ENCODE measurements at places on chromosomes 16 and 17.

- DNase-seq, result no peak
Measured at GRCh38 chr16:71916397-71916920, 21.1 kb downstream of the IST1 start.

DNA sequence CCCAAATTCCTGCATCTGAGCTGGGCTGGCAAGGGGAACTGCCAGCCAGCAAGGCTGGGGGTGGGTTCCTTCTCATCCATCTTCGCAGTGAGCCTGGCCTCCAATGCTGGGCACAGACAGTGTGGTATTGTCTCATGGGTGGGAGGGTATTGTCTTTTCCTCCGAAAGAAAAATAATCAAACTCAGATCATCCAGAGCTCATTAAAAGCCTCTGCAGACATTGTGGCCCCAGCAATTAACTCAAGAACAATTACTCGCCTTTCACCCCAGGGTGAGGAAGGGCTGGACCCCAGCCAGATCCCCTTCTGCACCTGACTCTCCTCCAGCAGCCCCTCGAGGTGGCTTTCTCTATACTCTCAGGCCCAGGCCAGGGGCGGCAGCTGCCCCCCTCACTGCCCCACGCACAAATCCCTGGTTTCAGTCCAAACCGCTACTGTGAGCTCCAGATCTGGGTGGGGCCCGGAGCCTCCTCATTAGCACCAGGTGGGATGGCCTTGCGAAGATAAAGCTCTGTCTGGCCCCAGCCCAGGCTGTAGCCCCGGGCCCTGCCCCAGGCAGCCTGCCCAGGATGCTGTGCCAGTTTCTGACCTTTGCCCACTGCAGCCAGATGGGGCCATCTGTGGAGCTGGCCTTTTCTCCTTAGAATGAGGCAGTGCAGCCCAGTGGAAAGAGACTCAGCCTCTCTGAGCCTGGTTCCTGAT lies 2.3 kb upstream of the KRT15 start:
- DNase-seq, result no peak

DNA sequence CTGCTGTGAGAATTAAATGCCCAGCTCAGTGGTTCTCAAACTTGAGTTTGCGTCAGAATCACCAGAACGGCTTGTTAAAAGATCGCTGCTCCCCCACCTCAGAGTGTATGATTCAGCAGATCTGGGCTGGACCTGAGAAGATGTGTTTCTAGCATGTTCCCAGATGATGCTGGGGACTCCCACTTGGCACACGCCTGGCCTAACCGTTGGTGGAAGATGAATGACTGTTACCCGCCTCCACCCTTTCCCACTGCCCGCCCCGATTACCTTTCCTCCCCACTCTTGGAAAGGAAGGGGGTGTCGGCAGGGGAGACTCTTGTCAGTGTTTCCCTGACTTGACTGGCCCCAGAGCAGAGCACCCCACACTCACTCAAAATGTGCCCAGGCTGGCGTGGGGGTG lies 29.3 kb upstream of the ABCC3 start:
- no peak for DNase-seq

DNA sequence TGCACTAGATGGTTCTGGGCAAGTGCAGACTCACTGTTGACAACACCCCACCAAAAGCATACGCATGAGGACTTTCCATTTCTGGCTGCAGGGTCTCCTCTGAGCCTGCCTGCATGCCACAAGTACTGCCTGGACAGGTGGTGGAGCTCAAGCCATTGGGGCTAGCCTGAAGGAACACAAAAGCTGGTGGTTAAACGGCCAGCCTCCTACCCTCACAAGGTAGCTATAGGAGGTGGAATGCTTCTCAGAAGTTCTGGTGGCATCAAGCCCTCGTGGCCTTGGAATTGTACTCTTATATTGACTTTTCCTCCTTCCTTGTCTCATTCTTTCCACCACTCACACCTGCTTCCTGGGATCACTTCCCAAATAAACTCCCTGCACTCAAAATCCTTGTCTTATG lies 56.6 kb upstream of the BCAR1 start:
- no peak for DNase-seq

DNA sequence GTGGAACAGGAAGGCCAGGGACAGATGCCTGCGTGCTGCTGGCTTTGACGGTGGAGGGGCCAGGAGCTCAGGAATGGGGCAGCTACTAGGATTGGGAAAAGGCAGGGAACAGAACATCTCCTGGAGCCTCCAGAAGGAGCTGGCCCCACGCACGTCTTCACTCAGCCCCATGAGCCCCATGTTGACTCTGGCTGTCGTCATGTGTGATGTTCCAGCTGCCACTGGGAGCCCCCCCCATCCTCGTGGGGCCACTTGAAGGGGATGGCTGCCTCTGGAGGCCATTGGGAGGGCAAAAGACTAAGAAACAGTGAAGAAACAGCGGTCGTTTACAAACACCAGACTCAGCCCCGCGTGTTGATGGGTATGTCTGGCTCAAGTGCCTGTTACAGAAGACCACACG lies 18.5 kb upstream of the APRT start:
- DNase-seq, result no peak

All from CD4-positive, alpha-beta T cell treated with Interleukin-4 for 4 hours (primary cell).